ENCODE measurements at places on chromosomes 2 and 18.

DNA sequence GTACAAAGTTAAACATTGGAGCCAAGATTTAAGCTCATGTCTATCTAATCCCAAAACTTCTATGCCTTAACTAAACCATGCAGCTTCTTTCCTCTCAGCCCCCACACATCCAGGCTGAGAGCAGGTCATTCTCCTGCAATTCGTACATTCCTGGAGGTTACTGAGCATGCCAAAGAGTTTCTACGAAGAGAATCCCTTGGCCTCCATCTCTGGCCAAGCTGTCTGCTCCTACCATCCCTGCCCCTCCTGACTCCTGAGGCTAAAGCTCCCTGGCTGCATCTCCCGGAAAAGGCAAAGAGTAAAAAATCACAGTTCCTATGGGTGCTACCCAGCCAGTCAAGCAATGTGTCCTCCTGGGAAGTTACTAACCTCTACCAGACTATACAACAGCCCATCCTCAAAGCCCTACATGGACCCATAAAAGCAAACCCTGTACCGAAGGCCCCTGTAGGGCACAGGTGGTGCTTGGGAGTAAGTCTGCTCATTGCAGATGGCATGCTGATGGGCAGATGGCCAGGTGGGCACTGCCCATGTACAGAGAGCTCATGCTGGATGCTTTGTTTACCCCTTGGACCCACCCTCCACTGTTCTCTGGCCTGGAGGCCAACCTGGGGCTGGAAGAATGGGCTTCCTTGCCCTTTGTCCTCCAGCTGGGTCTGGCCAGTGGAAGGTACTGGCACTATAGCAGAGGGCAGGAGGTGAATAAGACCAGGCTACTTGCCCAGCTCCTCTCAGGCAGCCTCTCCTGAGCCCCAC lies 99.5 kb downstream of the TTC32 start:
- peak; percentile 71 for DNase-seq

DNA sequence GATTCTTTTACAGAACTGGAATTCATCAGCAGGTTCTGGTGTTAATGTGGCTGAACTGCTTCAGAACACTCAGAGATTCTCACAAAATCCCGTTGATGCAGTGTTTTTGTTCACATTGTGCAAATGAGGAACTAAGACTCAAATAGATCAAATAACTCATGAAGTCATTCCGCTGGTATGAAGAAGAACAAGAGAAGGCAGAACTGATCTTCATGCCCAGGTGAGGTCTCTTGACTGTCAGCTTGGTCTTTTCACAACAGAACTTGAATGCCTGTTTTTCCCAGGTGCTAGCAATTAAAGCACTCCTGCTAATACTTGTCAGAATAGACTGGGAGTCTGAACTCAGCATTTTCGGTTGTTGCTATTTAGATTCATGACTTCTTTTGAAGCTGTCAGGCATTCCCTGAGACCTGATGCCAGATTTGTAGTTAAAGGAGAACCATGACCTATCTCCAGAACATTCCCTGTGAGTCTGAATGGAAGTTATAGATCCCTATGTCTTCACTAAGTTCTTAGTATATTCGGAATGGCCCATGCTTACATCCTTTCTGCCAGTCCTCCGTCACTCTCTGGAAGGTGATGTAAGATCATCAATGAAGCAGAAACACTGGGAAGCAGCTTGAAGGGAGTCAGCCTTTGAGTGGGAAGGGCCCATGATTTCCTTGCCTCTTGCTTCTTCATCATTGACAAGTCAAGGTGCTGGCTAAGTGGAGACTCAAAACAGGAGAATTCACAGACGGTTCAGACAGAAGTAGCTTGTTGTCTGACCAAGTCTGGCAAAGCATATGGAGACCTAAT lies 155.7 kb downstream of the MTCL1 start:
- no peak for DNase-seq

DNA sequence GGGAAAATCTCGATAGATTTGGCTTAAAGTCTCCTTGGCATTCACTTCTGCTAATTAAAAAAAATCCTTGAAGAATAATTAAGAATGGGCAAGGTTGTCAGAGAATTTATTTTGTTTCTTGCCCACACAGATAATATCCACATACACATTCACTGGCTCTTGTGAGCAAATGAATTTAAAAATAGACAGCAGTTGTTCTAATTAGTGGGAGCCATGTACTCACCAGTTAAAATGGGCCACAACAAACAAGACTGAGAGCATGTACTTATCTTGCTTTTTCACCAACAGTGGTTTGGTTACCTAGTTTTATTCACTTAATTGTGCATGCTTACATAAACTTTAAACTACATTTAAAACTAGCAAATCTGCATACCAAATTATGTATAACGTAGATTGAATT lies 53.5 kb downstream of the TMEM182 start:
- no peak for DNase-seq

DNA sequence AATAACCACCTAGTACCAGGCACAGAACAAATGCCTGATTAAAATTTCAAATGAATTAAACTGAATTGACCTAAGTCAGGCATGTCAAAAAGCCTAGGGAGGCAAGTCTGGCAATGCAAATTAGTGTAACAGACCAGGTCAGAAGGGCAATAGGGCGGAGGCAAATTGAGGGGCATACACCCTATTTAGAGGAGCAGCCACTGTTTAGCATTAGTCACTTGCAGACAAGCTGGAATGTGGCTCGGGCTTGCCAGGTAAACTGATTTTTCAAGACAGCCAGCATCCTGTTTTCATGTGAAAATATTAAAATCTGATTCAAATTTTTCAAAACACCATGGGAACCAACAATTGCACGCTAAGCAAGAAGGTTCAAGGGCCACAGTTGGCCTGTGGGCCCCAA lies 160.3 kb downstream of the EN1 start:
- DNase-seq, result no peak

Data from HT-29 (cell line).